ENCODE measurements at places on chromosomes 5 and 9. TPM values are rescaled to one million over a fixed set of nuclear protein-coding genes. Genes with fewer than 3 reads are reported as not detected.

The HNRNPAB gene
- total RNA-seq = 55.0 TPM

The GABRA6 gene
- not detected for total RNA-seq

The HK3 gene
- total RNA-seq = not detected

The TAF11L14 gene
- not detected for total RNA-seq

The FOXD4 gene
- total RNA-seq = 0.17 TPM

GRCh38 chr5:166093312-166093711 lies 2198.1 kb upstream of the WWC1 start:
- DNase-seq = no peak

DNA sequence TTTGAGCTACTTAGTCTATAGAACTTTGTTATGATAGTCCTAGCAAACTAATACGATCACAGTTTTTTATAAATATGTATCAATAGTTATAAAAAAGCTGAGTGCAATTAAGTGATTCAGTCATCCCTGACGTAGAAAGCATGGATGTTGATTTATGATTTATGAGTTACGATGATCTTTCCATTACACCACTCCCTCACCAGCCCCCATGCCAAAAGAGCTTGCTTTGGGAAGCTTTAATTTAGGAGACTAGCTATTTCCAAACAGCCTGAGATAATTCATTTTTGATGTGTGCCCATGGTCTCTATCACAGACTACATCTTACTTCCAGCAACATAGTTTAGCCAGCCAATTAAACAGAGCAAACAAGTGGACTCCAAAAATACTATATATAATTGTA lies 256.8 kb downstream of the GABRG2 start:
- no peak for DNase-seq

- DNase-seq = peak; percentile 87
These were observed 2.9 kb downstream of the JAK2 start for GRCh38 chr9:4987961-4988421.

- DNase-seq = no peak
These were observed 24.3 kb downstream of the NOTCH1 start for GRCh38 chr9:136521537-136521936.

- peak; percentile 32 for DNase-seq
These were observed 444.8 kb downstream of the BNC2 start for GRCh38 chr9:16425562-16426231.

DNA sequence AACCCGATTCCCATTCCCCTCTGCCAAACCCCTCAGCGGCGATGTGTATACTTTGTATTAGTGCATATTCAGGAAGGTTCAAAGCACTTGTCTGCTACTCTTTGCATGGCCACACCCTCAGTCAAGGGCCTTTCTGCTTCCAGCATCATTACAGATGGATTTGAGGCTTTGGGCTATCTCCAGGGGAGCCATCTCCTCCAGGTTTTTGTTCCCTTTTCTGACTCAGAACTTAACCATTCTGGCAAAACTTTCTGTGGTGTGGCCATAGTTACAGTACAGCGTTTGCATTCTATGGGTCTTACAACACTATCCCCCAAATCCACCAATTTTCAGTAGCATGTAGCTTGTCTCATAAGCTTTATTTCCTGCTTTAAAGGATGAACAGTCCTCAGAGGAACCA lies 36.0 kb upstream of the SVEP1 start:
- no peak for DNase-seq

GRCh38 chr9:385818-386398 lies 171.2 kb downstream of the DOCK8 start:
- peak; percentile 78 for DNase-seq

DNA sequence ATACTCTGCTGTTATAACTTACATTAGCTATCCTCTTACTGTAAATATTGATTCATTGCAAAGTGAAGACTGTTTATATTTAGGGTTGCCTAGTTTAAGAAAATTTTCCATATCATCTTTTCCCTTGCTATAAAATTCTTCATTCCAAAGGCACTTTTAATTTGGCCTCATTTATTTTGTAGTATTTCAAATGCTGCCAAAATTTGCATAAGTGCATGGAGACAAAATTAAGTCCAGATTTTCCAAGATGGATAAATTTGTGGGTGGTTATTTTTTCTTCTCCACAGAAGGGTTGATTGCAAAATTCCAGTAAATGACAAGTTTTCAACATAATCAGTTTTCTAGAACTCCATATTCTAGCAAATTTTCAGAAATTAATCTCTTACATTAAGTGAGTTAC lies 141.5 kb upstream of the MTAP start:
- DNase-seq = no peak

DNA sequence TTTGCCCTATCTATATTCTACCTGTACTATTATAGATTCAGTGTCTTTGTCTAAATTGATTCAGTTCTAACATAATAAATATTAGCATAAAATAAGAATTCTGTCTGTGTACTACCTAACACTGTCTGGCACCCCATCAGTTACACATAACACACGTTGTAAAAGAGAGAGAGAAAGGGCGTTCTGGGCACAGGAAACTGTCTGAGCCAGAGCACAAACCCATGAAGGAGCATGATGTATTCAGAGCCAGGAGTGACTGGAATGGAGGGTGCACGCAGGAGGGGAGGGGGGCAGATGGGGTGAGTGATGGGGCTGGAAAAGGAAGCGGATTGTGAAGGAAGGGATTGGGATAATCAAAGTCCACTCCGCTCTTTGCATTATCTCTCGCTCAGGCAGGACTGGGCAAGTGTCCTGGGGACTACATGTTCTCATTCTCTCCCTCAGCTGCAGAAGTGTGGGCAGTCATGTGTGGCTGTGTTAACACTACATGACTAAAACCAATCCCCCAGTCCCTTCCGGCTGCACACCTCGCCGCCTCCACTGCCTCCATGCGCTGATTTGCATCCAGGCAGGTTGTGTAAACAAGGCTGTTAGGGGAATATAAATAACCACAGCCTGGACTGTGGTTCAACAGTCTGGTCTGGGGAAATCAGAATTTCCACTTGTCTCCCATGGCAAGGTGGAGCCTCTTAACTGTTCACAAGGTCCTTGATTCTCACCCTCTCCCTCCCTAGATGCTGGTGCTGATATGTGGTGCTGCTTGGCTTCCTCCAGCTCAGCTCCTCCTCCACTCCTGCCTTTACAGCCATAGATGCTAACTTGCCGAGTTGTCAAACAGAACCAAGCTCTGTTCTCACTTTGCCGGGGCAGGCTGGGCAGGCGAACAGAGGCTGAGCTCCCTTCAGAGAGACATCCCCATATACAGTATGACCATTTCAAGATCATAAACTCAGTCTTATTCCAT lies 367.5 kb upstream of the BRINP1 start:
- DNase-seq = no peak

DNA sequence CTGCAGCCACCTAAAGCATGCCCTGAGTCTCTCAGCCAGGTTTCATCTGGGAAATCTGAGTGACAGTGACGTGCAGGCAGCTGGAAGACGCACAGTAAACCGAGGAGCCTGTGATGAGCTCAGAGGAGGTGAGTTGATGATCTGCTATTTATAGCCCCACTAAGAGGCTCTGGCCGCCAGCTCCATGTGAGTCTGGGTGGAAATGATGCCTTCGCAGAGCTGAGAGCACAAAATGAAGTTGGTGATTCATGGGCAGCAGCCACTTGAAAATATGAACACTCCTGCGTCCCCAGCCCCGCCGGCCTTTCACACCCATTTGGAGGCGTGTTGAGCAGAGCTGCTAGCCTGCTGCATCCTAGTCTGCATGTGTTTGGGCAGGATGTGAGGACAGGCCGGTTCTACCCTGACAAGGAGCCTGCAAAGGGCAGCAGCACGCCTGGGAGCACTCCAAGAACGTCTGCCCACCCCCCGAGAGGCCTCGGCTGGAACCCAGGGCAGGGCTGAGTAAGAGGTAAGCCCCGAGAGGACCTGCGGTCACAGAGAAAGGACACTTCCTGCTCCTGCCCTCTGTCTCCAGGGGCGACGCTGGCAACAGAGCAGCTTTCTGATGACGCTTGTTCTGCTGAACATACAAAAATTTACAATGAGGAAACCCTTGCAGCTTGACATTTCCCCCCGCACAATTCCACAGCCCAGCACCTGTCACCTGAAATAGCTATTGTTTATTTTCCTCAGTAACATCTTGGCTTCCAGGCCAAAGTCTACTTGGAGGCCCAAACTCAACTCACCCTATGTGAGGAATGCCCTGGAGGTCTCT lies 25.1 kb upstream of the CDKN2AIPNL start:
- peak; percentile 90 for DNase-seq
